HepG2 (cell line): ENCODE measurements at places on chromosomes 2 and 18. TPM values are rescaled to one million over a fixed set of nuclear protein-coding genes. Genes with fewer than 3 reads are reported as not detected.

Gene MC2R
- not detected in 2 replicates for polyA plus RNA-seq

Gene KCNS3
- polyA plus RNA-seq: not detected in 2 replicates

Gene PLCD4
- 0.05 and 0.26 TPM in 2 replicates for polyA plus RNA-seq

Gene GRB14
- polyA plus RNA-seq: 3.6 and 4.6 TPM in 2 replicates

Gene AMMECR1L
- polyA plus RNA-seq: 9.1 and 9.4 TPM in 2 replicates

Gene CHRND
- polyA plus RNA-seq: 0.13 and 0.18 TPM in 2 replicates

Gene TMEM247
- polyA plus RNA-seq: not detected in 2 replicates

Gene IL1RL2
- polyA plus RNA-seq: 0.03 TPM in 1 of 2 replicates, not detected in the other

Gene CAMKMT
- 4.9 and 6.9 TPM in 2 replicates for polyA plus RNA-seq

Gene CENPO
- polyA plus RNA-seq: 15.0 and 19.7 TPM in 2 replicates

Gene SCG2
- polyA plus RNA-seq: not detected in 2 replicates

Gene WNT10A
- 0.03 TPM in 1 of 2 replicates, not detected in the other for polyA plus RNA-seq

Gene FAM237A
- polyA plus RNA-seq: not detected in 2 replicates

Gene AUP1
- polyA plus RNA-seq: 267 and 291 TPM in 2 replicates

Gene PHOSPHO2
- 4.8 and 6.1 TPM in 2 replicates for polyA plus RNA-seq

Gene RTKN
- 166 and 187 TPM in 2 replicates for polyA plus RNA-seq

DNA sequence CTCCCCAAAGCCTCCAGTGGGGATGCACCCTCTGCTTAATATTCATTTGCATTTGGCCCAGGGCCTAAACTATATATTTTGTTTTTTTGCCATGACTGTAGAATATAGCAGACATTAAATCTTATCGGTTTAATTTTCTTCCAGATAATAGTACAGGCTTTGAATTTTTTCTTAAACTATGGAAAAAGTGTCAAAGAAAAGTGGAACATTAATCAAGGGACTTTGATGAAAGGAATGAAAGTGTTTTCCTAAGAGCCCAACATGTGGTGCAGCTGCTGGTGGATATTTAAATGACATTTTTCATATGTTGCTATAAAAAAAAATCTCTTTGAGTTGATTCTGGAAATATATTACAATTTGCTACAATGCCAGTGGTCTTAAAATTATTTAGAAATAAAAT lies 346.8 kb downstream of the CYP26B1 start:
- H3K4me3 ChIP-seq: no peak overlapping the region
- DNase-seq: no peak
- no peaks in the 10 kb centered on the region for H3K4me1 ChIP-seq
- H3K27ac ChIP-seq: no peak overlapping the region
- no peaks in the 10 kb centered on the region for H3K36me3 ChIP-seq
- H3K27me3 ChIP-seq: peaks cover 13% of the 10 kb centered on the region; the same call in 2 of the 3 replicates

GRCh38 chr2:205051417-205051816 lies 506.1 kb downstream of the PARD3B start:
- DNase-seq: no peak
- H3K36me3 ChIP-seq: no peaks in the 10 kb centered on the region
- H3K27me3 ChIP-seq: no peaks in the 10 kb centered on the region
- H3K4me3 ChIP-seq: no peak overlapping the region
- H3K27ac ChIP-seq: no peak overlapping the region

GRCh38 chr18:9612977-9613376 lies 1.4 kb downstream of the PPP4R1 start:
- peak overlapping the region; percentile 93 for H3K4me3 ChIP-seq
- peak overlapping the region; percentile 81 for H3K27ac ChIP-seq
- H3K36me3 ChIP-seq: peaks cover 2% of the 10 kb centered on the region; the same call in 1 of the 2 replicates
- no peak for DNase-seq

DNA sequence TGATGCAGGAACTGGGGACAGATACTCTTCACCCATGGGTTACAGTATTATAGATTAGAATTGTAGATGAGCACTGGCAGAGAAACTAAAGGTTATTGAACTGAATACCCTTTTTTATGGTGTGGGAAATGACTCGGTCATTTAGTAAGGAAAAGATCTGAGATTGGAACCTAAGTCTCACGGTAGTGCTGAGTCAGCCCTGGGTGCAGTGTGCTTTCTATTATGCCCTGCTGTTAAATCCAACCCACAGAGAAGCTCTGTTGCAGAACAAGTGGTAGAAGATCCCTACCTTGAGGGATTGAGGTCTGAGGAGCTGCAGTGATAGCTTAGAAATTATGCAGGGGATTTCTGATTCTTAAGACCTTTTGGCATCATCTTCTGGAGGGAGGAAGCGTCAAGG lies 12.7 kb downstream of the CCT7 start:
- DNase-seq: no peak
- H3K27me3 ChIP-seq: no peaks in the 10 kb centered on the region
- peaks cover 70% of the 10 kb centered on the region for H3K36me3 ChIP-seq
- no peak overlapping the region for H3K27ac ChIP-seq

DNA sequence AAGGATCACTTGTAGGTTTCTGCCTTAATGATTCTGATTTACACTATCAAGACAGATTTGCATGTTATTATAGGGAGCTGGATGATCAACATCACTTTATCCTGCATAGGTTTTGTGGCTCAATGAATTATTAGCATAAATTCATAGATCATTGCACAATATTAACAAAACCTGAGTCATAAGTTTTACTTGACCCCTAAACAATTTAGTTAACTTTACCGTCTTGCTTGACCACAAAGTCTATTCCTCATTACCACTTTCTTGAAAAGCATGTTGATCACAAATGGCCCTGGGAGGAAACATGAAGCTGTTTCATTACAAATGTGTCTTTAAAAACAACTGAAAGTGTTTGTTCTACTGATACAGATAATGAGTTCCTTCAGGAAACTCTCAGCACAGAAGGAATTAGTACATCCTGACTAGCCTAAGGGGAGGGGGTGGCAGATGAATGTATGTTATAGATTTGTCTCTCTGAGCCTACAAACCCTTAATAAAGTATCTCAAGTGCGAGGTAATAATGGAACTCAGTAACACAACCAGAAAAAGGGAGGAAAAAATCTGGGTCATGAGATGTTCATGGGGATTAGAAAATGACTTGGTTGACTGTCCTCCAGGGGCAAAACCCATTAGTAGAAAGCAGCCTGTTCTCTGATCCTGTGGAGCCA lies 303.4 kb downstream of the PIK3C3 start:
- H3K27me3 ChIP-seq: no peaks in the 10 kb centered on the region; the same call in 1 of the 2 replicates
- no peaks in the 10 kb centered on the region for H3K36me3 ChIP-seq
- no peak overlapping the region for H3K27ac ChIP-seq
- DNase-seq: no peak

DNA sequence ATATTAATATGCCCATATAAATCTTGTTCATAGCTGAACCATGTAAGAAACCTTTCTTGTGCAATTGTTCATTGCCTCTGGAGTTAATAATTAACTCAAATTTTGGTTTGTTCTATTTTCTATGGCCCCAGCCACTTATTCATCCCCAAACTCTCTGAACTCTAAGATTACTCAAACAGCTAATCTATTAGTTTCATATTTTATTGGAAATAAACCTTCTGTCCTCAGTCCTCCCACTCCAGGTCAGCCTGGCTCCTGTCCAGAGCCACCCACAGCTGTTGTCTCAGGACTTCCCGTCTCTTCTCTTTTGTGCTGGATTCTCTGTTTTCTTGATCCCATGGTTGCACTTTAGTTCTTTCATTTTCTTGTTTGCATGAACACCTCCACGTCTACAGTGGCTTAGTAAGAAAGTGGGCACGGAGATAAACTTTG lies 4.4 kb upstream of the RNF103 start:
- H3K36me3 ChIP-seq: no peaks in the 10 kb centered on the region
- H3K4me3 ChIP-seq: peak overlapping the region; percentile 60
- DNase-seq: peak; percentile 65
- H3K27me3 ChIP-seq: no peaks in the 10 kb centered on the region
- H3K27ac ChIP-seq: peak overlapping the region; percentile 62

DNA sequence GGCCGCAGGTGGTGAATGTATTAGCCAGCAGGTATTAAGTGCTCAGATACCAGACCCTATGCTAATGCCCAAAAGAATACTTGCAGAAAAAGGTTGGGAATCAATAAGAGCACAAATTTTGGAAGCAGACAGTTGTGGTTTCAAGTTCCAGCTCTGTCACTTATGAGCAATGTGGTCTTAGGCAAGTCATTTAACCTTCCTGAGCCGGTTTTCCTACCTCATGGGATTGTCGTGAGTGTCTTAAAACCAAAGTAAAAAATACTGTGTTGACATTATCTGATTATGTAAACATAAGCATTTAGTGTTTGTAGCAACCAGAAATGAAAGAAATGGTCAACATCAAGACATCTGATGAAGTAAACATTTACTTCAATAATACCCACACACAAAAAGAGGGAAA lies 93.0 kb upstream of the CHST9 start:
- H3K27me3 ChIP-seq: no peaks in the 10 kb centered on the region
- H3K36me3 ChIP-seq: no peaks in the 10 kb centered on the region
- no peaks in the 10 kb centered on the region for H3K4me1 ChIP-seq
- no peak for DNase-seq
- H3K27ac ChIP-seq: no peak overlapping the region

- peaks cover 22% of the 10 kb centered on the region for H3K4me1 ChIP-seq
- H3K27me3 ChIP-seq: peaks cover 40% of the 10 kb centered on the region; the same call in 2 of the 3 replicates
- no peak overlapping the region for H3K4me3 ChIP-seq
- H3K27ac ChIP-seq: no peak overlapping the region
- no peak for DNase-seq
These were observed 435 bp downstream of the MYO7B start for GRCh38 chr2:127535918-127536317.

DNA sequence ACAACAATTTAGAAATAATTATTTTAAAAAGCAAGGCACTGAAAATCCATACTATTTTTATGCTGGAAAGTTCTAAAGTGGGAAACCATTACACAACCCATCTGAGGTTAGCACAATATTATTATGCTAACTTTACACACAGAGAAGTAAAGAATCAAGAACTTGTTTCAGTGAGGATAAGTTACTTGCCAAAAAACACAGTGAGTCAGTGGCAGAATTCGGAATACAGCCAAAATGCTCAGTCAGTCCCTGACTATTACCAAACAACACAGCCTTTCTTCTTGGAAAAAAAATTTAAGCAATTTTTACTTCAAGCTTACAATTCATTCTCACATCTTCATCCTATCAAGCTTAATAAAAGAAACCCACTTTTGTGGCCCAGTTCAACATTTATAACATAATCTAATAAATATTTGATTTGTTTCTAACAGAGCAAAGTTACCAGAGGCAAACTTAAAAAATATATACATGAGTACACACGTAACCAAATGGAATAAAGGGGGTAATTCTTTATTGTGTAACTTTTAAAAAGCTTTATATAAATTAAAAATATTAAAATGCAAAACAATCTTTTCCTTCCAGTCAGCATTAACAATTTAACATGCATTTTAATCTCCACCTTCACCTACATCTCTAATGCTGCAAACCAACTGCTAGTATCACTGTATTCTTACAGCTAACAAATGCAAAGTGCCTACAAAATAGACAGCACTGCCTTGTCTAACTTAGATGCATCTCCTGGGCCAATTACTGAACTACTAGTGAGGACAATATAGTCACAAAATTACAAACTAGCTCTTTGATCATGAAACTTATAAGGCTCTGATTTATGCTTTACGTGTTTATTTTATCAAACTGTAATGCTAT lies 55.2 kb downstream of the CCDC88A start:
- no peaks in the 10 kb centered on the region; the same call in 1 of the 2 replicates for H3K36me3 ChIP-seq
- no peaks in the 10 kb centered on the region for H3K27me3 ChIP-seq
- H3K27ac ChIP-seq: no peak overlapping the region
- DNase-seq: no peak
- H3K4me1 ChIP-seq: no peaks in the 10 kb centered on the region

DNA sequence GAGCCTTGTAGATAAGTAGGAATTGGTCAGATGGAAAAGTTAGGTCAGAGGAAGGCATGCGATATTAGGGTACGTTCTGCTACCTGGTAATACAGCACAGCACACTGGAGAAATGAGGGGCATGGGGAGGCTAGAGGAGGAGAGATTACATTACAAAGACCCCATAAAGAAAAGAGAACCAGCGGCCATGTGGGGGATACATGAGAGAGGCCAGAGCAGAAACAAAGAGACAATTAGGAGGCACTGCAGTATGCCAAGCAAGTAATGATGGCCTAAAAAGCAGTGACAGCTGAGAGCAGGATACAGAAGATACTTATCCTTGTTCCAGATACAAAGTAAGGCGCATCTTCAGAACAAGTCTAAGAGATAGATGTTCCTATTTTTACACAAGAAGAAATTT lies 40.0 kb downstream of the TXNL1 start:
- H3K27me3 ChIP-seq: no peaks in the 10 kb centered on the region
- no peak overlapping the region for H3K27ac ChIP-seq
- H3K4me1 ChIP-seq: no peaks in the 10 kb centered on the region
- H3K36me3 ChIP-seq: no peaks in the 10 kb centered on the region; the same call in 1 of the 2 replicates
- DNase-seq: no peak
- H3K4me3 ChIP-seq: no peak overlapping the region

DNA sequence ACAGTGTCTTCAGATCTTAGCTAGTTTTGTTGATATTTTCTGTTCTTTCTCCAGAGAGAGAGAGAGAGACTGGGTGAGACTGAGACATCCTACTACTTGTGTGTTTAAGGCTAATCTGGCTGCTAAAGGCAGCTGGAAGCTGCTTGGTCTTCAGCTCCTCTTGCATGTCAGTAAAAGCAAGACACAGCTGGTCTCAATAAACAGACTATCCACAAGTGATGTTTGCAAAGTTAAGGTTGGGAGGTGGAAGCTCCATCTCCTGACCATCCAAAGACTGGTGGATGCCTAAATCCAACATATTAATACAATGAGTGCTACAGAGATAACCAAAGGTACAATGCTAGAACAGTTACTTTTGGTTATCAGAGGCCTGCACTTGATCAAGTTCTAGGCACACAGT lies 17.8 kb downstream of the ERFE start:
- peaks cover 83% of the 10 kb centered on the region for H3K36me3 ChIP-seq
- H3K27ac ChIP-seq: no peak overlapping the region
- H3K27me3 ChIP-seq: no peaks in the 10 kb centered on the region
- DNase-seq: no peak
- no peaks in the 10 kb centered on the region for H3K4me1 ChIP-seq

GRCh38 chr2:8133363-8133762 lies 548.5 kb upstream of the ID2 start:
- H3K4me1 ChIP-seq: peaks cover 50% of the 10 kb centered on the region
- no peaks in the 10 kb centered on the region for H3K27me3 ChIP-seq
- DNase-seq: no peak
- no peak overlapping the region for H3K4me3 ChIP-seq

DNA sequence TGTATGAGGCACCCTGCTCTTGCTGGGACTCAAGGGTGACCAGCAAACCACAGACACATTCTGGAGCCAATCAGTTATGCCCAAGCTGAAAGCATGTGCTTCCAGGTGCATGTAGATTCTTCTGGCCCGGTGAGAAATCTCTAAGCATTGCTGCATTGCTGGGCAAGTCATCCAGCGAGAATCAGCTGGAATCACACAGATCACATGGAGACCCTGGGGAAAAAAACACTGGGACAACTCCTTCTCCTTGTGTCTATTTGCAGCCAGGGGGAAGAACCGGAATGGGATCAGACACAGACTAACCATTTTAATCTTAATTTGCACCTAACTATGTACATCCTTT lies 119.7 kb upstream of the KLF7 start:
- H3K4me1 ChIP-seq: no peaks in the 10 kb centered on the region
- no peak overlapping the region for H3K27ac ChIP-seq
- no peaks in the 10 kb centered on the region for H3K27me3 ChIP-seq
- DNase-seq: no peak
- no peaks in the 10 kb centered on the region for H3K36me3 ChIP-seq
